Activated naive CD4-positive, alpha-beta T cell treated with anti-CD3 and anti-CD28 coated beads for 36 hours (primary cell): ENCODE measurements at places on chromosomes 11 and 22. TPM values are rescaled to one million over a fixed set of nuclear protein-coding genes. Genes with fewer than 3 reads are reported as not detected.

The MACROD1 gene
- 38.7 TPM for total RNA-seq

The APOC3 gene
- total RNA-seq, result not detected

The RAD9A gene
- 30.7 TPM for total RNA-seq

The OR10D3 gene
- total RNA-seq, result not detected

The YPEL4 gene
- 0.17 TPM for total RNA-seq

The BDNF gene
- not detected for total RNA-seq

The XKR3 gene
- total RNA-seq, result not detected

- peaks cover 40% of the 10 kb centered on the region for H3K4me1 ChIP-seq
- peaks cover 48% of the 10 kb centered on the region for H3K36me3 ChIP-seq
- no peaks in the 10 kb centered on the region for H3K27me3 ChIP-seq
- no peak overlapping the region for H3K4me3 ChIP-seq
These were observed 22.3 kb downstream of the PIK3IP1 start for GRCh38 chr22:31269892-31270579.

GRCh38 chr11:5369789-5370188 lies 13.8 kb upstream of the OR51M1 start:
- DNase-seq, result no peak
- H3K4me3 ChIP-seq, result no peak overlapping the region
- H3K27ac ChIP-seq, result no peak overlapping the region
- H3K27me3 ChIP-seq, result peaks cover 12% of the 10 kb centered on the region
- H3K36me3 ChIP-seq, result no peaks in the 10 kb centered on the region
- H3K4me1 ChIP-seq, result no peaks in the 10 kb centered on the region

GRCh38 chr11:17328871-17329494 lies 22.6 kb upstream of the NCR3LG1 start:
- peaks cover 28% of the 10 kb centered on the region for H3K36me3 ChIP-seq
- H3K4me1 ChIP-seq, result peaks cover 8% of the 10 kb centered on the region
- no peak overlapping the region for H3K27ac ChIP-seq
- no peak for DNase-seq
- H3K27me3 ChIP-seq, result no peaks in the 10 kb centered on the region

GRCh38 chr11:88484873-88485621 lies 147.5 kb upstream of the CTSC start:
- H3K27ac ChIP-seq, result no peak overlapping the region
- no peaks in the 10 kb centered on the region for H3K36me3 ChIP-seq
- H3K4me1 ChIP-seq, result no peaks in the 10 kb centered on the region
- peak; percentile 41 for DNase-seq
- H3K27me3 ChIP-seq, result no peaks in the 10 kb centered on the region

DNA sequence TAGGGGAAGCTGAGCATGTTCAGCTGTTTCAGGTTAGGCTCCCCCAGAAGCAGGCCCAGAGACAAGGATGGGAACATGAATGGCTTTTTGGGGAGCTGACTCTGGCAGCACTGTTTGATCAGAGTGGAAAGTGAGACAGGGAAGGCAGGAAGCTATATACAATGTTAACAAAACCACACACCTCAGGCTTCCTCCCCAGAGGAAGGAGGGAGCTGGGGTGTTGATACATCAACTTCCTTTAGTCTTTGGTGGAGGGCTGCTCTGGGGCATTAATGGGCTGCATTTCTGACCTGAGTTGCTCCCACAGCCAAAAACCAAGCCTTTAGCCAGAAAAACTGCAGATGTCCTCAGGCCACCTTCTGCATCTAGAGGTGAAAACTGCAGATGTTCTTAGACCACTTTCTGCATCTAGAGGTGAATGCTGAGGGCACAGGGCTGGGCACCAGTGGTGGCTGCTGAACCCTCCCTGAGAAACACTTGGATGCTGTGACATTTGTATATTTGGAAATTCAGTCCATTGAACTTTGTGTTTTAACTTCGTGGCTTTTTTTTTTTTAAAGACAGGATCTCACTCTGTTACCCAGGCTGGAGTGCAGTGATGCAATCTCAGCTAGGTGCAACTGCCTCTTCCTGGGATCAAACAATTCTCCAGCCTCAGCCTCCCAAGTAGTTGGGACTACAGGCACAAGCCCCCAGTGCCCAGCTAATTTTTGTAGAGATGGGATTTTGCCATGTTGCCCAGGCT lies 49.9 kb downstream of the KIAA1671 start:
- no peaks in the 10 kb centered on the region for H3K36me3 ChIP-seq
- DNase-seq, result no peak
- no peak overlapping the region for H3K27ac ChIP-seq
- no peak overlapping the region for H3K4me3 ChIP-seq
- peaks cover 3% of the 10 kb centered on the region for H3K4me1 ChIP-seq

- DNase-seq, result peak; percentile 76
- H3K4me3 ChIP-seq, result peak overlapping the region; percentile 52
- H3K27me3 ChIP-seq, result no peaks in the 10 kb centered on the region
- H3K4me1 ChIP-seq, result peaks cover 93% of the 10 kb centered on the region
These were observed 13.5 kb upstream of the SORL1-AS1 start for GRCh38 chr11:121466063-121466794.

- H3K27me3 ChIP-seq, result no peaks in the 10 kb centered on the region
- peaks cover 73% of the 10 kb centered on the region for H3K4me1 ChIP-seq
- DNase-seq, result peak; percentile 92
- H3K4me3 ChIP-seq, result peak overlapping the region; percentile 72
- no peaks in the 10 kb centered on the region for H3K36me3 ChIP-seq
These were observed 6.4 kb upstream of the IFITM3 start for GRCh38 chr11:326842-327580.

- H3K36me3 ChIP-seq, result no peaks in the 10 kb centered on the region
- H3K4me1 ChIP-seq, result peaks cover 14% of the 10 kb centered on the region
- H3K4me3 ChIP-seq, result no peak overlapping the region
These were observed 2.0 kb upstream of the PRDM11 start for GRCh38 chr11:45144126-45145082.

GRCh38 chr11:32983506-32983905 lies 32.2 kb upstream of the DEPDC7 start:
- no peaks in the 10 kb centered on the region for H3K27me3 ChIP-seq
- no peak overlapping the region for H3K4me3 ChIP-seq
- H3K4me1 ChIP-seq, result no peaks in the 10 kb centered on the region
- H3K27ac ChIP-seq, result no peak overlapping the region

DNA sequence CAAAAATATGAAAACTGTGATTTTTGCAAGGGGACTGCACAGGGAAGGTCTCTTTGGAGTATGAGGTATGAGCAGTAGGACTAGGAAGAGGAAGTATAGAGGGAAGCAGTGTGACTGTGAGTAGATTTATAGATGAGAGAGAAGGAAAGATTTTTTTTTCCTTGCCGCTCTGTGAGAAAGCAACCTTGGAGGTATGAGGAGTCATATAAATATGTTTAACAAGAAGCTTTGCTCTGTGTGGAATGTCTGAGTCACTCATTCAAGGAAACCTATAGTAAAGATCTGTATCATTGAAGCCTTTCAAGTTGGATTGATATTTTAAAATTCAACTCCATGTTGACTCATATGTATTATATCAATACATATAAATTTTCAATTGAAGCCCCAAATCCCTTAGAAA lies 26.2 kb downstream of the DNHD1 start:
- H3K36me3 ChIP-seq, result peaks cover 25% of the 10 kb centered on the region
- DNase-seq, result no peak
- peaks cover 46% of the 10 kb centered on the region for H3K4me1 ChIP-seq
- H3K27ac ChIP-seq, result peak overlapping the region; percentile 48
- no peak overlapping the region for H3K4me3 ChIP-seq
- H3K27me3 ChIP-seq, result no peaks in the 10 kb centered on the region

- no peak for DNase-seq
- H3K36me3 ChIP-seq, result no peaks in the 10 kb centered on the region
- no peaks in the 10 kb centered on the region for H3K4me1 ChIP-seq
- no peak overlapping the region for H3K27ac ChIP-seq
These were observed 1257.8 kb upstream of the TENM4 start for GRCh38 chr11:80698637-80699036.

GRCh38 chr11:111531136-111531535 lies 9.4 kb upstream of the LAYN start:
- H3K36me3 ChIP-seq, result no peaks in the 10 kb centered on the region
- DNase-seq, result no peak
- peaks cover 10% of the 10 kb centered on the region for H3K27me3 ChIP-seq
- peak overlapping the region; percentile 14 for H3K27ac ChIP-seq

DNA sequence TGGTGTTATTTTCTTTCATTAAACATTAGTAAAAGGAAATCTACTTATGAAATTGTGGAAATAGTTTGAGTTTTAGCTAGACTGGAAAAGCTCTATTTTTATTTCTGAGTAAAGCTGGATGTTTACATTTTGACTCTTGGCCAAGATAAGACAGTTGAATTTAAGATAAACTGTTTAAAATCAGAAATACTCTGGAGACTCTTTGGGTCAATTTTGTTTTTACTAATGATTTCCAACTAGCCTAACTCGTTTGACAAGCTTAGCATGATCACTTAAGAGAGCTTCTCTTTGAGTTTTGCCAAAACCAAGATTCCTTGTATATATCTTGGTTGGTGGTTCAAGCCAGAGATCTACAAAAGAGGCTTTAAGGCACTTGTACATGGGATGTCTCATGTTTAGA lies 724.8 kb upstream of the LUZP2 start:
- H3K4me3 ChIP-seq, result no peak overlapping the region
- no peaks in the 10 kb centered on the region for H3K36me3 ChIP-seq
- H3K4me1 ChIP-seq, result no peaks in the 10 kb centered on the region
- H3K27me3 ChIP-seq, result no peaks in the 10 kb centered on the region

- H3K4me1 ChIP-seq, result peaks cover 16% of the 10 kb centered on the region
- peaks cover 33% of the 10 kb centered on the region for H3K27me3 ChIP-seq
- no peaks in the 10 kb centered on the region for H3K36me3 ChIP-seq
These were observed 1.8 kb downstream of the GAS2L1 start for GRCh38 chr22:29308148-29308790.

GRCh38 chr22:25380122-25380747 lies 160.8 kb downstream of the CRYBB2 start:
- H3K4me1 ChIP-seq, result peaks cover 4% of the 10 kb centered on the region
- peaks cover 15% of the 10 kb centered on the region for H3K36me3 ChIP-seq
- H3K27ac ChIP-seq, result no peak overlapping the region
- no peak for DNase-seq
- H3K27me3 ChIP-seq, result no peaks in the 10 kb centered on the region
- H3K4me3 ChIP-seq, result no peak overlapping the region

- no peak overlapping the region for H3K4me3 ChIP-seq
- no peak overlapping the region for H3K27ac ChIP-seq
- no peaks in the 10 kb centered on the region for H3K4me1 ChIP-seq
- peak; percentile 28 for DNase-seq
- H3K27me3 ChIP-seq, result no peaks in the 10 kb centered on the region
These were observed 39.1 kb downstream of the MMP27 start for GRCh38 chr11:102666331-102666957.

GRCh38 chr11:128713595-128713994 lies 19.7 kb downstream of the FLI1 start:
- peaks cover 92% of the 10 kb centered on the region for H3K4me1 ChIP-seq
- DNase-seq, result no peak
- H3K36me3 ChIP-seq, result peaks cover 8% of the 10 kb centered on the region
- peak overlapping the region; percentile 96 for H3K27ac ChIP-seq
- H3K4me3 ChIP-seq, result no peak overlapping the region

GRCh38 chr11:57318178-57318577 lies 6.6 kb downstream of the TNKS1BP1 start:
- H3K27ac ChIP-seq, result no peak overlapping the region
- H3K27me3 ChIP-seq, result no peaks in the 10 kb centered on the region
- H3K4me1 ChIP-seq, result peaks cover 18% of the 10 kb centered on the region
- no peak for DNase-seq

GRCh38 chr11:79697905-79698304 lies 257.1 kb upstream of the TENM4 start:
- DNase-seq, result no peak
- H3K27ac ChIP-seq, result no peak overlapping the region
- H3K27me3 ChIP-seq, result peaks cover 2% of the 10 kb centered on the region
- no peaks in the 10 kb centered on the region for H3K4me1 ChIP-seq

- no peaks in the 10 kb centered on the region for H3K4me1 ChIP-seq
- H3K4me3 ChIP-seq, result no peak overlapping the region
- DNase-seq, result no peak
- no peaks in the 10 kb centered on the region for H3K27me3 ChIP-seq
- H3K27ac ChIP-seq, result no peak overlapping the region
These were observed 1698.3 kb upstream of the RAG2 start for GRCh38 chr11:38296211-38296776.

DNA sequence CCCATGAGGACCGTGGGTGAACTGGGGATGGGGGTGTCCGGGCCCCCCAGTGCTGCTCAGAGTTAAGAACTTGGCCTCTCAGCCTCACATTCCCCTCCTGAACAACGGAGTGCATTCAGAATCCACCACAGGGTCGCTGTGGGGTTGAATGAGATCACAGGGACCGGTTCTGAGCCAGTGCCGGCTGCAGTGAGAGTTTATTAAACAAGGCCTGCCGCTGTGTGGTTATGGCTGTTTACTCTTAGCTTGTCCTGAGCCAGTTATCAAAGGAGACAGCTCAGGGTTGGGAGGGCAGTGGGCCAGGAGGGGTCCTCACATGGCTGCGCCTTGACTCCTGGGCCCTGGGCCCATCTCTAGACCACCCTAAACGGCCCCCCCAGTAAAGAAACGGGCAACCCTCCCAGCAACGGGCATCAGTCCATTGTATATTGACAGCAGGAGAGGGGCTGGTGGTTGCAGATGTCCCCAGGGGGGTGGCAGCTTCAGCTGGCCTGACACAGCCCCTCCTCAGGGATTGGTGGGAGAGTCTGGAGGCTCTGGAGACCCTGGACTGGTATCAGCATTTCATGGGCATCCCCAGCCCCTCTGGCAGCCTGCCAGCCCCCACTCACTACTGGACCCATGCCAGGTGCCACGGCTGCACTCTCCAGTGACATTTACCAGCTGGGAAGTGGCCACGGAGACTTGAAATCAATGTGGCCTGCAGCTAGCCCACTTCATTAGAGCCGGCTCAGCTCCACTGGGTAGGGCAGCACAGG lies 15.1 kb upstream of the CABP7 start:
- peaks cover 20% of the 10 kb centered on the region for H3K4me1 ChIP-seq
- H3K27ac ChIP-seq, result no peak overlapping the region
- DNase-seq, result no peak
- H3K36me3 ChIP-seq, result no peaks in the 10 kb centered on the region

- peak within 1 kb of the TSS; percentile 87 for H3K4me3 ChIP-seq
- no peaks in the 10 kb centered on the region for H3K27me3 ChIP-seq
- H3K4me1 ChIP-seq, result peaks cover 25% of the 10 kb centered on the region
- H3K27ac ChIP-seq, result peak within 1 kb of the TSS; percentile 95
- H3K36me3 ChIP-seq, result peaks cover 2% of the 10 kb centered on the region
These were observed at the start of gene TTLL12 for GRCh38 chr22:43186272-43187170. Gene TTLL12 (minus strand): TSS chr22:43187134. CDS start chr22:43187069, 65 bp downstream.

GRCh38 chr11:97548280-97548679 lies 1158.5 kb downstream of the JRKL start:
- no peaks in the 10 kb centered on the region for H3K4me1 ChIP-seq
- no peaks in the 10 kb centered on the region for H3K27me3 ChIP-seq
- H3K36me3 ChIP-seq, result no peaks in the 10 kb centered on the region
- H3K27ac ChIP-seq, result no peak overlapping the region
- no peak for DNase-seq

- no peaks in the 10 kb centered on the region for H3K27me3 ChIP-seq
- peaks cover 28% of the 10 kb centered on the region for H3K4me1 ChIP-seq
- DNase-seq, result no peak
- peaks cover 6% of the 10 kb centered on the region for H3K36me3 ChIP-seq
- H3K27ac ChIP-seq, result peak overlapping the region; percentile 85
- H3K4me3 ChIP-seq, result peak overlapping the region; percentile 81
These were observed 1.2 kb downstream of the MAP4K2 start for GRCh38 chr11:64801561-64802369.

- H3K4me1 ChIP-seq, result peaks cover 15% of the 10 kb centered on the region
- H3K27ac ChIP-seq, result no peak overlapping the region
- H3K36me3 ChIP-seq, result peaks cover 22% of the 10 kb centered on the region
- no peak overlapping the region for H3K4me3 ChIP-seq
- no peaks in the 10 kb centered on the region for H3K27me3 ChIP-seq
These were observed 34.8 kb downstream of the TSPAN18 start for GRCh38 chr11:44761551-44761961.

- no peaks in the 10 kb centered on the region for H3K36me3 ChIP-seq
- H3K27ac ChIP-seq, result no peak overlapping the region
- peak; percentile 81 for DNase-seq
- H3K4me1 ChIP-seq, result peaks cover 4% of the 10 kb centered on the region
- H3K4me3 ChIP-seq, result no peak overlapping the region
These were observed 14.5 kb upstream of the MS4A7 start for GRCh38 chr11:60363542-60364470.
